ENCODE measurements at places on chromosomes 5 and 9.

DNA sequence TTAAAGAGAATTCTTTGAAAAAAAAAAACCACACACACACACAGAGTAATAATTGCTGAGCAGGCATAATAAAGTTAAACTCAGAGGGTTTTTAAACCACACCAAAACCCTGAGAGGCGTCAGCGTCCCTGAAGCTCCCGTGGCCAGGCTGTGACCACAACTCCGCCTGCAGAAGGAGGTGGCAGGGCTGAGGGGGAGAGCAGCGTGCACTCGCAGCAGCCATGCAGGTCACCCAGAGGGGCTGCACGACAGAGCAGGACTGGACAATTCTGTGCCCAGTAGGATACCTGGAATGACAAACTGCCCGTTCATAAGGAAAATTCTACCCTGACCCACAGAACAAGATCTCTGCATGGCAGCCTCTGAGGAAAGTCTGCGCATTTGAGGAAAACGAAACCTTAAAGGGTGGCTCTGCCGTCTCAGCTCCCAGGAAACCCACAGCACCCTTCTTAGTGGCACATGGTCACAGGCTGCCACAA, 44.0 kb downstream of the ROR2 start:
- peak; percentile 6 for DNase-seq

DNA sequence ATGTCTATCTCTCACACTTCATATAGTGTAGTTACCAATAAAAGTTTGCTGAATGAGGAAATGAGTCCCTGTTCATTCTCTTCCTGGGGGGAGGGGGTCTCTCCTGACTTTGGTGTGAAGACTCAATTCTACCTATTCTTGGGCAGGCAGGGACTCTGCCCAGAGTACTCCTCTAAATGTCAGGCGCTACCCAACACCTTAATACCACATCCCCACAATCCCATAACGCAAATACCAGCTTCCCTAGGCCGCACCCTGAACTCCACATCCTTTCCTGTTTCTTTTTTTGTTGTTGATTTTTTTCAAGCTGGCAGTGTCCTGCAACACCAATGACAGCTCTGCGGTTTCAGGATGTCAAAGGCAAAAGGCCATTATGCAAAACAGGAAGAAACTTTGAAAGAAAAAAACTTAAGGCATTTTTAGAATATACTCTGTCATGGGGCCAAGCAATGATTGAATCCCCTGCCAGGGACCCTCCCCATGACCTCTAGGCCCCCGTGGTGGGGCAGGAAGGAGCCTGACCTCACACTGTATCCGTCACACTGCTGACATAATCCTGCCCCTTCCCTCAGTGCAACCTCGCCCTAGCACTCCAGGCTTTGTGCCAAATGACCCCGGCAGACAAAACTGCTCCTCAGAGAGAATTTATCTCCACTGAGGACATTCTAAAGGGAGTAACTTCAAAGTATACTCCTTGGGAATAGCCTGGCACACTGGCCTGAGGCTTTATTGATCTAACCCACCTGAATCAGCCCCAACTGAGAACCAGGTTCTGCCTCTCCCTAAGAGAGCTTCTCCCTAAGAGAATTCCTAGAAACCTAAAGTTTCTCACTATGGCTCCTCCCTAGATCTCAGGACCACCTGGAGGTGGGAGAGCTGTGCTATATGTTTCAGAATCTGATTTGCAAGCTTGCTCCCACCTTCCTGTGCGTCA, 8.0 kb downstream of the B4GALT1 start:
- DNase-seq: no peak

GRCh38 chr9:13239208-13239607, 40.3 kb downstream of the MPDZ start:
- no peak for DNase-seq

DNA sequence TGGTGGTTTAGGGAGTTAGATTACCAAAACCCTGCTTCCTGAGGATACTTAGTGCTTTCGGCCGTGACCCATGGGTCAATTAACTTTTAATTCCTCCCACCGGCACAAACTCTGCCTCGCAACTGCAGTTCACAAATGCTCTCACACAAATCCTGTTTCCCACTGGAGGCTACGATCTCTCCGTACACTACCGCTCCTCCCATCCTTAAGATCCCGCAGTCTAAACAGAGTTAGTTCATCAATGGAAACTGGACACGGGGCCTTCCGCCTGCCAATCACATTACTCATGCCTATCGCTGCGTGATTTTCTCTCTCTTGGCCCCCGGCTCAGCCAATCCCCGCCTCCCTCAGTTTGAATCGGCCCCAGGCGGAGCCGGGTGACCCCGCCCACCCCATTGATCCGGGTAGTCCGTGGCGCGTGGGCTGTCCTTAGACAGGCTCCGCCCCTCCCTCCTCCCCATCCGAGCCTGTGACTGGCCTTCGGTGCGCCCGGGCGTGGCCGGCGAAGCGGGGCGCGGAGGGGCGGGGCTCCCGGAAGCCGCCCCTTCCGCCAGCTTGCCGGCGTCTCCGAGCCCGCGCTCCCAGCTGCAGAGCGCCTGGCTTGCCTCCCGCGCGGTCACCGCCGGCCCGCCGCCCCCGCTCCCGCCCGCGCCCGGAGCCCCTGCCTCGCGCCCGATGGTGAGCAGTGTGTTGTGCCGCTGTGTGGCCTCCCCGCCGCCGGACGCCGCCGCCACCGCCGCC, at the start of gene SLC25A25:
Gene SLC25A25, plus strand, starts transcription at position 588 of the 741 bp plus-strand sequence. Its CDS starts 88 bp downstream, at position 676.
- peak; percentile 97 for DNase-seq

DNA sequence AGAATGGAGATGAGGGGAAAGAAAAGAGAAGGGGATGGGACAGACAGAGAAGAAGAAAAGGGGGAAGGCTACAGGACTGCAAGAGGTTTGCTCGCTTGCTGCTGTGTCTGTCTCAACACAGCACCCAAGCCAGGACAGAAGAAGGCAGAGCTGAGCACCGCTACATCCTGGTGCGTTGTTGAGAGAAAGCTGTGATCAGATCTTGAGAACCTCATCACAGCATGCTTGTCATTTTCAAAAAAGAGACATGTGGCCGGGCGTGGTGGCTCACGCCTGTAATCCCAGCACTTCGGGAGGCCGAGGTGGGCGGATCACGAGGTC, 110.9 kb downstream of the NXNL2 start:
- no peak for DNase-seq

GRCh38 chr5:111111956-111112355, 19.8 kb downstream of the WDR36 start:
- DNase-seq: no peak

DNA sequence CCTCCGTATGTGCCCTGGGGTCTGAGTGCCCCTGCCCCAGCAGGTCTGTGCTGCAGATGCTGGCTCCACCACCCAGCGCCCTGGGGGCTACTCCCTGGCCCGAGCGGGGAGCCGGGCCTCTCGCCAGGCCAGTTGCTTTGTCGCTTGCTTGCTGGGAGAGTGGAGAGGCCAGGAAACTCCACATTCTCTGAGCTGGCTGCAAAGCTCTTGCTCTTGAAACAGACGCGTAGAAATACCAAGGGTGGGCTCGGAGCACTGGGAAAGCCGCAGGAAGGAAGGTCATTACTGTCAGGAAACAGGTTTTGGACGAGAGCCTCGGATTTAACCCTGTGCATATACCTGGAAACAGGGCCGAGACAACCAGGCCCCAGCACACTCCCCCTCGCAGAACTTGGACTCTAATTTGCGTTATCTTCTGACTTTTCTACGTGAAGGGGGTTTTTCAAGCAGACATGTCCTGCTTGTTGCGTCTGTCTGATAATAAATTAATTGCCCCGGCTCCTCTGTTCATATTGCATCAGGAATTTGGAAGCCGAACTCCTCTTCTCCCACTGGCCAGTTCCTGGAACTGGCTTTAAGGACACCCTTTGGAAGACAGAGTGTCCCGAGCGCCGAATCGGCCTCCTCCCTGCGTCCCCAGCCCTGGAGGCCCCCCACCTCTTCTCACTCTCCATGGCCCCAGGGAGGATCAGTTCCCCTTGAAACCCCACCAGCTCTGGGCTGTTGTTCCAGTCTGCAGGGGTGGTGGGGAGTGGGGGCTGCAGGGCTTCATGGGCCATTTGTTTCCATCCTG, 11.2 kb downstream of the ADAMTSL2 start:
- DNase-seq: no peak

DNA sequence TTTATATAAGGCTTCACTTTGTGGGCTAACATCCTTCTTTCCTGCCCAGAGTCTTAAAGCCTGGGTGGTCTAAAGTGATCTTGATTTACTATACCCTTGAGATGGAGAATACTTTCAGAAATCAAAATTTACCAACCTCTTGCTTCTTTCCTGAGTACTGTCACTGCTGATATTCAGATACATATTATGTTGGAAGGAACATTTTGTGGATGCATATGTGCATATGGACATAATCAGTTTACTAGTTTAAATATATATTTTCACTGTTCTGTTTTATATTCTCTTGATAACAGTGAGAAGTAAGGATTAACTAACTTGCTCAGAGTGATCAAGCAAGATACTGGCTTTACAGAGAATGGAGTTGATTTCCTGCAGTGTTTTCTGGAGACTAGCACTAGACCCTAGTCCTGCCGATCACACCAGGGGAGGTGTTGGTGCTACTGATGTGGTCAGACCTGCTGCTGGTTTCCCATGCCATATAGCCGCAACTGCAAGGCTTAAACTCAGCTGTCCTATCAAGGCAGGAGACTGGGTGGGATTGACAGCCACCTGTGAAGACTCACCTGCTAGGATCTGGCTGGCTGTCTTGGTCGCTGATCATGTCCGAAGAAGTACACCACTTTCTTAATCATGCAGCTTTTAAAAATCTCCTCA, 57.6 kb downstream of the SLF1 start:
- DNase-seq: no peak

- peak; percentile 8 for DNase-seq
Measured at GRCh38 chr9:88198341-88198807, 60.1 kb upstream of the SPATA31C2 start.

- no peak for DNase-seq
Measured at GRCh38 chr5:57989378-57989777, 470.5 kb downstream of the PLK2 start.

- DNase-seq: no peak
Measured at GRCh38 chr5:147519380-147519779, 9.5 kb upstream of the DPYSL3 start.

GRCh38 chr5:15215056-15215455, 284.9 kb upstream of the FBXL7 start:
- DNase-seq: no peak

DNA sequence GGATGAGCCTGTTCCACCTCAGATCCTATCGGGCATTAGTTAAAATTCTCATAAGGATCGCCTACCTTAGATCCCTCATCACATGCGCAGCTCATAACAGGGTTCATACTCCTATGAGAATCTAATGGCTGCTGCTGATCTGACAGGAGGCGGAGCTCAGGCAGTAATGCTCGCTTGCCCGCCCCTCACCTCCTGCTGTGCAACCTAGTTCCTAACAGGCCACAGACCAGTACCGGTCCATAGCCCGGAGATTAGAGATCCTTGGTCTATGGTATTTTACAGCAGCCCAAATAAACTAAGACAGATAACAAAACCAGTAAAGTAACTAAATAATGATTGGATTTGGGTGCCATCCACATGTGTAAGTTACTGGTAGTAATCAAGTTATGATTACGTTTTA, 17.5 kb downstream of the GOLPH3 start:
- DNase-seq: no peak

DNA sequence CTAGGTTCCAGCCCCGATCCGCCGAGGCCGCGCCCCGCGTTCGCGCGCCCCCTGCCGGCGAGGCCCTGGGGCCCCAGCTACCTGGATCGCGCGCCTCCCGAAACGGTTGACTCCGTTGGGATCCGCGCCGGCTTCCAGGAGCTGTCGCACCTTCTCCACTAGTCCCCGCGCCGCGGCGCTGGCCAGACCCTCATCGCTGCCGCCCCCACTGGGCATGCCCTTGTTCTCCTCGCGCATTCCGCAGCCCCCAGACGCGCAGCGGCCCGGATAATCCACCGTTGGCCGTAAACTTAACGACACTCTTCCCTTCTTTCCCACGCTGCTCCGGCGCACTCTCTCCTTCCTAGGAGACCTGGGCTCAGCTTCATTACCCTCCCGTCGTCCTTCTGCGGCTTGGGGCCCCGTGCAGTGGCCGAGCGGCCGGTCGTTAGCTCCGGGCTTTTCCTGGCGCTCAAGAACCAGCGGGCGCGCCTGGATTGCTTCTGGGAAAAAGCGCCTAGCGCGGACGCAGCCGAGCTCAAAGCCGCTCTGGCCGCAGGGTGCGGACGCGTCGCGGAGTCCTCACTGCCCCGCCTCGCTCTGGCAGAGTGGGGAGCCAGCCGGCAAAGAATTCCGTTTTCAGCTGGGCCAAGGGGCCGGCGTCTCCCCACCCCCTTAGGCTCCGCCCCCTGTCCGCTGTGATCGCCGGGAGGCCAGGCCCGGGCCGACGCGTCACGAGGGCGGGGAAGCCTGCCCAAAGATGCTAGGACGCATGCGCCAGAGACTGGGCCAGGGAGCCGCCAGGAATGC, at the start of gene CDKN2B:
Gene CDKN2B, minus strand, starts transcription at position 589 of the 789 bp plus-strand sequence. Its CDS starts 352 bp downstream, at position 237.
- DNase-seq: peak; percentile 94

- DNase-seq: peak; percentile 90
Measured at GRCh38 chr9:69452110-69452782, 127.2 kb downstream of the ENTREP1 start.

GRCh38 chr9:97811533-97812246, 41.3 kb upstream of the FOXE1 start:
- peak; percentile 51 for DNase-seq

- DNase-seq: peak; percentile 38
Measured at GRCh38 chr5:95822043-95822541, 434 bp downstream of the GLRX start.

DNA sequence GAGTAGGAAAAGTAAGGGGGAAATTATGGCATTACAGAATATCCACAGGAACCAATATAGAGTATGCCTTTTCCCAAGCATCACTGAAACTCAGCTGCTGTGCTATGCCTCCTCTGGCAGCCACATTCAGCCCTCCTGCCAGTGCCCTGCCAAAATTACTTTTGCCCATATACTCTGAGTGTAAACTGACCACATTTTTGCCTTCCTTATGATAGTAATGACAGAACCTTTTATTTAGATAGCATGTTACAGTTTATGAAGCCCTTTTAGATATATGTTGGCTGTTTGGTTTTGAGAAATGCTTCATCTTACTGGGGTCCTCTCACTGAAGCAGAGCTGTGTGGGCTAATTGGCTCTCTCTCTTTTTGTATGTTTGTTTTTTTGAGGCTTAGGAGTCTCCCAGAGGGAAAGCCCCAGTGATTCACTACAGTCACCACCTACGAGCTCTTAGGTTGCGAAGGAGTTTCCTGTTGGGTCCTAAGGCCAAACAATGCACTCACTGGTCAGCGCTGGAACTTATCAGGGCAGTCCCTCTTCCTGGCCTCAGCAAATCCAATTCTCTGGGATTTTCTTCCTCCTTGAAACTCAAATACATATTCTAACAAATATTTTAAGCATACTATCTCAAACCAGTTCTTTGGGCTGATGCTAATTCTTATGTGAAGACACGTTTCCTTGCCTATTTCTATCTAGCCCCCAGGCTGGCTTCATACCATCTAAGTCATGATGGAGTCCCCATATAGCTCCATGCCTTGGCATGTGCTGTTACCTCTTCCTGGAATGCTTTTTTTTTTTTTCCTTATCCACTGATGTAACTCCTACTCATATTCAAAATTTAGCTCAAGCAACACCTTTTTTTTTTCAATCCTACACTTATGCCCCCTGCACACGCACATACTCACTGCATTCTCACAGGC, 3.7 kb downstream of the PHF24 start:
- DNase-seq: peak; percentile 23

Data from ACHN (cell line).